ENCODE measurements at places on chromosomes 1 and 21.

DNA sequence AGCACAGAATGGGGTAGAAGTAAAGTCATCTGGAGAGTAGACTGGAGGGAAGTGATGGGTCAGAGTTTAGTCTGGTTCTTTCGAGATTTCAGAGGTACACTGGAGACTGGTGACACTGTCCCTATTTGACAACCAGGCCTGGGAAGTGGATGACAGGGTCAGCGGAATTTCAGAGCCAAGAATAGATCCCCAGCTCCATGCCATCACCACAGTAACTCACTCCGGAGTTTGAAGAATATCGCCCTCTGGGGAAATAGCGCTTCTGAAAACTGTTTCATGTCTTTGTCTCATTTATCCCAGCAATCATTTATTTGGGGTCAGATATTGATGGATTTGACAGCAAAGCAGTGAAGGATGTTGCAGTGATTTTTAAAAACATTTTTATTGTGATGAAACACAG lies 7.6 kb upstream of the NFASC start:
- DNase-seq: no peak

- no peak for DNase-seq
Measured at GRCh38 chr1:88284066-88284465, 400.0 kb upstream of the PKN2 start.

DNA sequence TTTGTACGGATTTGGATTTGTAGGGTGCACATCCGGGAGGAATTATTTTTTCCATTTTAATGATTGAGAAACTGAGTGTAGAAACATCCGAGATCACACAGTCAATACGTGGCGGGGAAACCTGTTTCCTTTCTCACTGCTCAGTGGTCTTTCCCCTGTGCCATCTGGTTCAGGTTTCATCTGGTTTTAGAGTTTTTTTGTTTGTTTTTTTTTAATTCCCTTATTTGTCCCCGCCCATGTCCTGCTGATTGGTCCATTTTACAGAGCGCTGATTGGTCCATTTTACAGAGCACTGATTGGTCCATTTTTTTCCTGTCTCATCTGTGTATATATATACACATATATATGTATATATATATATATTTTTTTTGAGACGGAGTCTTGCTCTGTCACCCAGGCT lies 6.0 kb downstream of the TRPM2 start:
- DNase-seq: no peak

DNA sequence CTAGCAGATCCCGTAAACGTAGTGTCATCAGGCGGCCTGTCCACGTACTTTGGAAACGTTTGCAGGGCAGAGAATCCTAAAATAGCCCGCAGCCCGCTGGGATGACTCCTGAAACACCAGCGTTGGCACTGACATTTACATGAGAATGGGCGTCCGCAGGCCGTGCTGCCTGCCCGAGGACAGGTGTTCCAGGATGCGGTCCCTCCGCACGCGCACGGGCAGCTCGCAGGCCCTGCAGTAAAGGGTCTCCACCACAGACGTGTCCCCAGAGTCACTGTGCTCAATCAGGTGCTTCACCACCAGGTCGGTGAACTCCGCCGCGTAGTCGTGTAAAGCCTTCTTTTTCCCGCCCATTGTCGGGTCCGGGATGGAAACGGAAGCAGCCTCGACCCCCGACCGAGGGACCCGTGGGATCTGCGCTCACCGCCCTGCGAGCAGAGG lies 5.8 kb upstream of the CCDC27 start:
- DNase-seq: no peak

- DNase-seq: no peak
Measured at GRCh38 chr1:52288286-52288685, 77.7 kb downstream of the CC2D1B start.

DNA sequence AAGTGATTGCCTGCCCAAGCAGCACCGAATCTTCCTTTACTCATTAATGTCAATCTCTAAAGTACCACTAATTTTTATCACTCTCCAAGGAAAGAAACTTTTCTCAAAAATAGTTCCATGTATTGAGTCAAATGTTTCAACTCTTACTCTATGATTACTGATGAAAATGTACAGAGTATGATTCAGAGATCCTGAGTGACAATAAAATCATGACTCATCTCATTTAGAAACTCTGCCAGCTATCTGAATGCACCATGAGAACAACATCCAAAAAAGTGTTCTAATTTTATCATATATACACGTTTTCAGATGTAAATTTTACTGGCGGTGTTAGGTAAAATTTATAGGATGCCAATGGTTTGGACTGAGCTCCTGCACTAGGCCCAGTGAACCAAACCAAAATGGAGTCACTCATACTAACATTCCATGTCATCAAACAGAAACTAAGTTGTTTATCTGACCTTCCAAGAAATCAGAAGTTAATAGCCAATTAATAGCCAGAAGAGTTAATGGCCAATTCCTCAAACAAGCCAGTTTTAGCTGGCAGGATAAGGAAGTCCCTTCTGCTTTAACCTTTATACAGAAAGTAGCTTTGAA lies 22.6 kb downstream of the PLPPR5 start:
- no peak for DNase-seq

DNA sequence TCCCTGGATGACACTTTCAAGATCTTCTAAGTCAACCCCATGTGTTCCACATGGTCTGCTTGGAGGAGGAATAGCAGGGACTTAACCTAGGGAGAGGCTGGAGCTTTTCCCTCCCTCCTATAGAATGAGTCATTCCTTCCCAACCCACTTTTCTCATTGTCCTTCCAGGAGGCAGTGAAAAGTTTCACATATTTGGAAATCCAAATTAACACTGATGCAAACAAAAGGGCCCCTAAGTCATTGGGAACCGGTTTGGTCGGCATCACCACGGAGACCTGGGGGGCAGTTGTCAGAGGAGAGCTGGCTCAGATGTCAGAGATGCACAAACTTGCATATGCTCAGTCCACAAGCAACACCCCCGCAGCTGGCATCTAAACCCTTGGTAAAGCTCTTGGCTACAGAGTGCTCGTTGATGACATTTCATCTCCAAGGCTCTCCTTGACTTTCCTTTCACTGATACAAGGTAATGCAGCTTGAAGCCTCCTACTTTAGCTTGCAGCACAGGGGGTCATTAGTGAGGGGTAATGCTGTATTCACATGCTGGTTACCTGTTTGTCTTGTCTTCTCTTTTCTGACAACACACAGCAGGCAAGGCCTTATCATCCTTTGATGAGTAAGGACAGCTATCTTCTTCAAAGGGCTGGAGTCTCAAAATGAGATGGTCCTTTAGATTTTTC lies 12.3 kb upstream of the LRRC8D start:
- DNase-seq: no peak

- no peak for DNase-seq
Measured at GRCh38 chr1:213621077-213621476, 366.7 kb upstream of the PROX1 start.

GRCh38 chr1:204746838-204747442 lies 61.4 kb upstream of the LRRN2 start:
- no peak for DNase-seq

DNA sequence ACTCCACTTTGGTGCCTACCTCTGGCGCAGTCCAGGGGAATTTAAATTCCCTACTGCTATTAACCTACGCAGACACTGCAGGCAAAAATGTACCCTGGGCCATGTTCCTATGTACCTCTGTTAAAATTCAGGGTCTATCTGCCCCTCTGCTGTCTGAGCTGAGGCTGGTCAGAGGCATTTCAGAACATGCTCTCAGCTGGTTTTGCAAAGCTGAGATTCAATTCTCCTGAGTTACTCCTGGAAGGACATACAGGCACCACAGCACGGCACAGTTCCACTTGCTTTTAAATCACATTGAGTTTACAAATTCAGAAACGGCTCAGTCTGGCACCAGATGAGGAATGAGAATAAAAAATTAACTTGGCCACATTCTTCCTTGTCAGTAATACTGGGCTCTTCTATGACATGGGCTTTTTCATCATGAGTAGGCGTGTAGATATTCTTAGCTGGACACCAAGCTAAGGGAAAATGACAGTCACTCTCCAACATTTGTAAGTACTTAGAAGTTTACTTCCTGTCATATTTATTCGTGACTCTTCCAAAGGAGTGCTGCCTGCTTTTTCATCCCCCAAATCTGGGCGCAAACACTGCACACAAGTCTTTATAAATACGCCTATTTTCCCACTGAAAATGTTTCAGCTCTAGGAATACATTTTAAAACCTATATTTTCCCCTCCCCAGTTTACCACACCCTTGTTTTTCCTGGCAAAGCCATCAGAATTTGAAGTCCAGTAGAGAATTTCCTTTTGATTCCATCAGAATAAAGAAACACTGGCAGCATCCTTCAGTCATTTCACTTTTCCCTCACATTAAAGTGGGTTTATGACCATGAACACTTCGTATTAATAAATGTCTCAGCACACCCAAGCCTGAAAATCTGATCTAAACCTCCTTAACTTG lies 1.9 kb downstream of the C1orf198 start:
- DNase-seq: no peak

- DNase-seq: no peak
Measured at GRCh38 chr21:35147439-35147838, 98.3 kb upstream of the RUNX1 start.

DNA sequence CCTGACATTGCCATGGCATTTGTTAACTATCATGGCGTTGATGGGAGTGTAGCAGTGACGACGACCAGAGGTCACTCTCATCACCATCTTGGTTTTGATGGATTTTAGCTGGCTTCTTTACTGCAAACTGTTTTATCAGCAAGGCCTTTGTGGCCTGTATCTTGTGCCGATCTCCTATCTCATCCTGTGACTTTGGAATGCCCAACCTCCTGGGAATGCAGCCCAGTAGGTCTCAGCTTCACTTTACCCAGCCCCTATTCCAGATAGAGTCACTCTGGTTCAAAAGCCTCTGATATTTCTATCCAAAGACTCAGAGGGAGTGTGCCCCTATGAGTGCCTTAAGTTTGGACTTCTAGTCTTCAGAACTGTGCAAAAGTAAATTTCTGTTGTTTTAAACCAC lies 130.1 kb downstream of the ADAMTS1 start:
- DNase-seq: no peak

GRCh38 chr1:155191904-155192303 lies 15.8 kb downstream of the THBS3 start:
- no peak for DNase-seq

DNA sequence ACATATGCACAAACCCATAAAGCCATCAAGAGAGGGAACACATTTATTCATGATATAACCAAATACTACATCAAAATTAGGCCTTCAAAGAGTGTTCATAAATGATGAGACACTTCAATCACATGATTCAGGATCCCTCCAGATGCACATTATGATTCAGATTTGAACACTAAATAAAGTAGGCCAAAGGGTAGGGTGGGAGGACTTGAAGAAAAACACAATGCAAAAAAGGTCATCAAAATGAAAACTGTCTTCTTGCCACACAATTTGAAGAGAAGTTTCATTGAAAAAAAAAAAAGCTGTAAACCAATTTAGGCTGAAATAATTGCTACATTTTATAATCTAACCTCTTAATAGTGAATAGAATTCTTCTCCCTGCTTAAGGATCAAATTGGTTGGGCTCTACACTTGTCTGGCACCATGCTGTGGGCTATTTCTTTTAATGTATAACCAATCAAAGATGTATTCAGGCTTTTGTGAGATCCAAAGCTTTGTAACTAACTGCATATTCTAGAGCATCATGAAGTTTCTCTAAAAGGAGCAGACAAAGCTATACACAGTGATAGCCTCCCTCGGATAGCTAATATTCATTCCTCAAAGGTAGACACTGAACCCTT lies 58.1 kb downstream of the ZSWIM5 start:
- no peak for DNase-seq

- DNase-seq: no peak
Measured at GRCh38 chr1:165616054-165616612, 14.9 kb upstream of the MGST3 start.

GRCh38 chr1:63575340-63575826 lies 17.8 kb upstream of the PGM1 start:
- DNase-seq: no peak

All from left forelimb (tissue), 1 donor.